ENCODE measurements at places on chromosomes 6 and 20.

- no peak for DNase-seq
Observed at GRCh38 chr20:58519940-58520712, 4.9 kb upstream of the APCDD1L start.

DNA sequence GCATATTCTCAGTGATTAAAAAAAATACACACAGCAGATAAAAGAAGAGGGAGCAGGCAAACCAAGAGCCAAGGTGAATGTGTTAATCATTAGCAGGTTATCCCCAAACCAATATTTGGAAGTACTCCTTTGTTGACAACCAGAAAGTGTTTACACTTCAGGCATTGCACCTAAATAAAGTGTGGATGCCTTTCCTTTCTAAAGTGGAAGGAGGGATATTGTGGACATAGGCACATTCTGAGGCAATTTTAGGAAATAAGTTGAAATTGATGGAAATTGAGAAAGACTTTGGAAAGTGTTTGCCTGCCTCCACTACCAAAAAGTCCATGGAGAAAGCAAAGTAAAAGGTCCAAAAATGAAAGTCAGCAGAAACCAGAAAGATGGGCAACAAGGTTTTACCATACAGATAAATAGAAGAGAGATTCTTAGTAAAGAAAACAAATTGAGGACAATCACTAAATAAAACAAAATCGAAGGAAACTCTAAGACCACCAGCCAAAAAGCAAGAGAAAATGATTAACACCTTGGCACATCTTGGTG lies 22.9 kb downstream of the SLC17A2 start:
- DNase-seq = no peak

DNA sequence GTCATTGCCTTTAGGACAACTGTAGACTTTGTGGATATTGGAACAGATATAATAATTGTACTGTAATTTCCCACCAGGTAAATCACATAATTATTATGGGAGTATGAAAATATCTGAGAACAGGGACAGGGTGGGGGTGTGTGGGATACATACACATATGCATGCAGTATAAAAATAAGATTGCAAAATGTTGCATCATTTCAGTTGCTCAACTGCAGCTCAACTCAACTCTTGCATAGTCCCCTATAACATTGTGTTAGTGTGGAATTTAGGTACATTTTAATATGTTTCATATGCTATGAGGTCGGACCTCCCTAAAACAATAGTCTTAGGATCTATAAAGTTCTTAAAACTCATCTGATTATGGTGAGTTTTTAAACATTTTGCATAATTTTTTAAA lies 275.0 kb upstream of the FLRT3 start:
- DNase-seq = no peak

- DNase-seq = no peak
Observed at GRCh38 chr20:23095499-23095898, 9.4 kb upstream of the CD93 start.

GRCh38 chr20:17023806-17024205 lies 203.0 kb upstream of the PCSK2 start:
- no peak for DNase-seq
